WTC11 (cell line): ENCODE measurements at places on chromosomes 16 and 17. TPM values are rescaled to one million over a fixed set of nuclear protein-coding genes. Genes with fewer than 3 reads are reported as not detected.

The KCNJ12 gene
- total RNA-seq: 2.2 to 2.3 TPM (median 2.3 TPM) in 3 replicates

The SEZ6L2 gene
- 58.2 to 68.5 TPM (median 64.2 TPM) in 3 replicates for total RNA-seq

GRCh38 chr17:69373069-69373468 lies 41.4 kb upstream of the MAP2K6 start:
- no peak for DNase-seq

DNA sequence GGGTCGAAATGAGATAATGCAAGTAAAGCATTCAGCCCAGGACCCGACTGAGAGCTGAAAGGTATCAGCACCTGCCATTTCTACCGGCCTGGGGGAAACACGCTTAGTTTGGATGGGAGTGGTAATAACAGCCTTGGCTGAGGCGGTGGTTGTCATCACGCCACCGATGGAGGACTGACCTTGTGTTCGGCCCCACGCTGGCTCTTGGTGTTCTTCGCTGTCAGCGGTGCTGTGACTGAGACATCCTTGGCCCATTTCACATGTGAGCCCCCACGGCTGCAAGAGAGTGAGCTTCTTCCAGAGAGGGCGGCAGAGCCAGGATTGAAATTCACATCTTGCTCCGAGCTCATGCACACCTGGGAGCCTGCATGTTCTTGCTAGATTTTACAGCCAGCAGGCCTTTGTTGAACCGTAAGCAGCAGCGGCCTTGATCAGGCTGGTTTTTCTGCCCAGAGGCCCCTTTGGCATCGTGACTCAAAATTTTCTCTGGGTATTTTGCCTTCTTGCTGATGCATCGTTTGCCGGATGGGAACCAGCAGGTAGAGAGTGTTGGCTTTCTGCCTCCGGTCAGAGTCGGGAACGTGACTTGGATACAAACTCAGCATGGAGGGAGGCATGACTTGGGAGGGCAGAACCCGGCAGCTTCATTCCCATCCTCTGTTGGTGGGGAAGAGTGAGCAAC lies 341.5 kb downstream of the SNX29 start:
- no peak for DNase-seq

The UTS2R gene
- 0.46 to 0.76 TPM (median 0.53 TPM) in 3 replicates for total RNA-seq

GRCh38 chr16:77062878-77063675 lies 127.9 kb upstream of the MON1B start:
- DNase-seq: no peak

The PPY gene
- total RNA-seq: not detected in 3 replicates

The AARS1 gene
- total RNA-seq: 174 to 214 TPM (median 174 TPM) in 3 replicates

- no peak for DNase-seq
Observed at GRCh38 chr16:68416057-68417046, 32.0 kb downstream of the SMPD3 start.

DNA sequence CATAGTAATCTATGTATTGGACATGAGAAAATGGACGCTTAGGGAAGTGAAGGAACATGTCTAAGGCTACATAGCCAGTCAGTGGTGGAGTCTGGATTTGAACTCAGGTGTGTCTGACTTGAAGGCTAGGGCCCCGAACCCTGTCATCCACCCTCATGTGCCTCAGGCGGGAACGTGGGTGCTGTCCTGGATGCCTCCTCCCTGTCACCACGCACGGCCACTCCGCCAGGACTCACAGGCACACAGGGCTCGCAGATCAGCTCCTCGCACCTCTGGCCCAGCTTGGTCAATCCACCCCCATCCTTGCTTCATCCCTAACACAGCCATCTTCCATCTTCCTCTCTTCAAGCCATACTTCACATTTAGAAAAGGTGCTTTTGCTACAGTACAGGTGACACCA lies 154.7 kb downstream of the KCNJ12 start:
- DNase-seq: no peak

The ABCC1 gene
- 61.9 to 64.9 TPM (median 63.9 TPM) in 3 replicates for total RNA-seq

GRCh38 chr16:77882358-77882757 lies 94.0 kb downstream of the VAT1L start:
- no peak for DNase-seq

The OXLD1 gene
- total RNA-seq: 47.0 to 49.6 TPM (median 48.1 TPM) in 3 replicates

DNA sequence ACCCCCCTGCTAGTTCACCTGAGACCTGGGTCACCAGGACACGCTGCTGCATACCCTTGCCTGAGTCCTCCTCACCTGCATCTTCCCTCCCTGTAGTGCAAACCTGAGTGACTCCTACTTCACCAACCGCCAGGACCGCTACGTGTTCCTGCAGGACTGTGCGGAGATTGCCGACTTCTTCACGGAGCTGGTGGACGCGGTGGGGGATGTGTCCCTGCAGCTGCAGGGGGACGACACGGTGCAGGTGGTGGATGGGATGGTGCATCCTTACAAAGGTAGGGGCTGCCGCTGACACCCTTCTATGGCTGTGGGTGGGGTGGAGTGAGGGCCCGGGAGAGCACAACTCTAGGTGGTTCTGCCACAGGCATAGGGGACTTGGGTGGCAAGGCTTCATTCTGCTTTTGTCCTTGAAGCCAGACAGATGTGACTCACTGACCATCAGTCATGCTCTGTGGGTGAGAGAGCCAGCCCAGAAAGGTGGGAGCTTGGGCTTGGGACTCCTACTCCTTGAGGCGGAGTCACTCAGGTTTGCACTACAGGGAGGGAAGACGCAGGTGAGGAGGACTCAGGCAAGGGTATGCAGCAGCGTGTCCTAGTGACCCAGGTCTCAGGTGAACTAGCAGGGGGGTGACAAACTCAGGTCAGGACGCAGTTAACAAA lies 22.3 kb downstream of the PGS1 start:
- DNase-seq: no peak

GRCh38 chr16:66441586-66442375 lies 14.7 kb downstream of the BEAN1 start:
- DNase-seq: no peak

GRCh38 chr16:73149334-73149733 lies 101.4 kb upstream of the ZFHX3 start:
- no peak for DNase-seq

The CCL3 gene
- total RNA-seq: 0.44 to 0.72 TPM (median 0.55 TPM) in 3 replicates

DNA sequence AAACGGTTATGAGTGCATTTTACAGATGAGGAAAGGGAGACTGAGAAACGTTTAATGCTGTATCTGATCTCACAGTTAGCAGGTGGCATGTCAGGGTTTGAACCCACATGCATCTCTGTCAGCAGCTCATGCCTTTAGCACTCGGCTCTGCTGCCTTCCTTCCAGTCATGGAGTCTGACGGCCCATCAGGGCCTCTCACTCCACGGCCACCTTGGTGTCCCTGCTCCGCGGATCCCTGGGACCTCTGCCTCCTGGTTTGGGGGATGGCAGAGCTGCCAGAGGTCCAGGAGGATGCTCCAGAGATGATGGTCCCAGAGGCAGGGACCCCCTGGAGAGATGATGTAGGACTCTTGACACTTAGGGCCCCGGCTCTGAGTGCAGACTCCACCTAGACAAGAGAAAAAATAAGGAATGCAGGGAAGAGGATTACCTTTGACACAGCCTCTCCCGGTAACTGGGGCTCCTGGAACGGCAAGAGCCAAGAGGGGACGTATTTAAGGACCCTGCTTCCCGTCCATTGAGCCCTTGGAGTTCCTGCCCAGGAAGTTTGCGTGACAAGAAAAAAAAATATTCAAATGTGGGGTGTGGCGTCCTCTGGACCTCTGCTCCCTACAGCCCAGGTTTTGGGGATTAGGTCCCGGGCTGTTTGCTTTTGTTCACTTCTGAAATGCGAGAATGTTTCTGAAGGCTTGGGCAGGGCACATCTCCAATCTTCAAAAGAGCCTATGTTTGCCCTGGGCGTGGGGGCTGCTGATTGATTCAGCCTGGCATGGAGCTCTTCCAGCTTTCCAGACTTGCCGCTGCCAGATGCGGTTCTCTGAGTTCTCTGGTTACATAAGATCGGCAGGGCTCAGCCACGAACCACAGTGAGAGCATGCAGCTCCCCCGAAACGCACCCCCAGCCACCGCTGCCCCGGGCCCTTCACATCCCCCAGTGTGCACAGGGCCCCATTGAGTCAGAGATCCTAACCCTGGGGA lies at the start of gene ALDH3A1:
Gene ALDH3A1, minus strand, starts transcription at position 470 of the 978 bp plus-strand sequence. CDS start 3,169 bp downstream, outside the sequence.
- no peak for DNase-seq

GRCh38 chr17:29977836-29978235 lies 36.4 kb downstream of the EFCAB5 start:
- DNase-seq: no peak

The SOX15 gene
- 15.2 to 19.9 TPM (median 17.5 TPM) in 3 replicates for total RNA-seq

The TNFSF13 gene
- 2.2 to 3.2 TPM (median 2.9 TPM) in 3 replicates for total RNA-seq

GRCh38 chr17:34652021-34652555 lies 72.7 kb downstream of the TMEM132E start:
- DNase-seq: no peak

The ADAD2 gene
- 0.71 to 1.6 TPM (median 1.4 TPM) in 3 replicates for total RNA-seq

The KRT40 gene
- not detected in 3 replicates for total RNA-seq

The SPATA22 gene
- total RNA-seq: not detected in 3 replicates

The FKBP10 gene
- total RNA-seq: 227 to 243 TPM (median 232 TPM) in 3 replicates

DNA sequence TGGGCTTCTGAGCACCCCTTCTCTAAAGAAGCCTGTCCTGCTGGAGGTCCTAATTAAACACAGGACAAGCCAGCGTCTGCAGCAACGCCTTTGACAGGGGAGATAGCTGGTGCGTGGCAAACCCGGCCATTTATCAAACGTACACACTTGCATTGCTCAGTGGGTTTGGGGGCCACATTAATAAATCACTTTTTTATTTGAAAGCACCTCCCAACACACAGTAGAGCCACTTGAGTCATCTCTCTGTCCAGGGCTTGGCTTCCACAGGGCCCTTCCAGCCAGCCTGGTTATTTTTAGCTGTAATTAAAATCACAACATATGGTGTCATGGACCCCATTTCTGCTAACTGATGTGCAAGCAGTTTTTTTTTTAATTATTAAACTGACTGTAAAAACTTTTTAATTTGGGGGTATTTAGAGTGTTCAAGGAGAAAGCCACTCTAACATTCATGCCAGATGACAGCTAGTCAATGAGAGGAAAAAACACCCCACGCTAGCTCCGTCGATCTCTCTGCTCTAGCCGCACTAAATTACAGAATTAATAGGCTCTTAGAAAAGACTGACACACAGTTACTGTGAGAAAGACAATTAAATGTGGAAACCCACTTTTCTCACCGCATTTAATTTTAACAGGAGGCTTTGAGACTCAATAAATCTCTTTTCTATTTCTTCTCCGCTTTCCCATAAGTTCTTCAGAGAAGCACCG lies 201.0 kb upstream of the WSCD1 start:
- DNase-seq: no peak

DNA sequence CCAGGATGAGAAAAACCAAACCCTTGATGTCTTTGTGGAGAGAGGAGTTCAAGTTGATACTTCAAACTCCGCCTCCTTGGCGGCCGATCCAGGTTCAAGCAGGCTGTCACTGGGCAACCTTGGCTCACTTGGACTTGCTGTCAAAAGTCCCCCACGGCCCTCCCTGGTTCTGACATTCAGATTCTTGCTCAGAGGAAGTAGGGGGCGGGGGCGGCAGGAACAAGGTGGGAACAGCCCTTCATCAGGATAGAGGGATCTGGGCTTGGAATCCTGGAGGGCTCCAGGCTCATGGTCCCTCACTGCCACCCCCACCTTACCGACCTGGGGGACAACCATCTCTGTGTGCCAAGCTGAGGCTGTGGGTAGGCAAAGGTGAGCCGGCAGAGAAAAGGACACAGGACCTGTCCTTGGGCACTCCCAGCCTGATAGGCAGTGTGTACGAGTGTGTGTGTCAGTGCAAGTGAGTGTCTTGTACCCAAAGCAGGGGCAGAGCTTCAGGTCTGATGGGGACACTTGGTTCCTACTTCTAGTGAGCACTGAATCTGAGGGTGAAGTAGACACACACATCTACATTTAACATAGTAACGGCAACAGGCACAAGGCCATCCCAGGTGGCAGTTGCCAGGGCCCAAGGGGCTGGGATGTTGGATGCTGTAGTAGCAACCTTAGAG lies 6.6 kb upstream of the TSPOAP1 start:
- DNase-seq: peak; percentile 8

The KRT31 gene
- total RNA-seq: not detected in 3 replicates

DNA sequence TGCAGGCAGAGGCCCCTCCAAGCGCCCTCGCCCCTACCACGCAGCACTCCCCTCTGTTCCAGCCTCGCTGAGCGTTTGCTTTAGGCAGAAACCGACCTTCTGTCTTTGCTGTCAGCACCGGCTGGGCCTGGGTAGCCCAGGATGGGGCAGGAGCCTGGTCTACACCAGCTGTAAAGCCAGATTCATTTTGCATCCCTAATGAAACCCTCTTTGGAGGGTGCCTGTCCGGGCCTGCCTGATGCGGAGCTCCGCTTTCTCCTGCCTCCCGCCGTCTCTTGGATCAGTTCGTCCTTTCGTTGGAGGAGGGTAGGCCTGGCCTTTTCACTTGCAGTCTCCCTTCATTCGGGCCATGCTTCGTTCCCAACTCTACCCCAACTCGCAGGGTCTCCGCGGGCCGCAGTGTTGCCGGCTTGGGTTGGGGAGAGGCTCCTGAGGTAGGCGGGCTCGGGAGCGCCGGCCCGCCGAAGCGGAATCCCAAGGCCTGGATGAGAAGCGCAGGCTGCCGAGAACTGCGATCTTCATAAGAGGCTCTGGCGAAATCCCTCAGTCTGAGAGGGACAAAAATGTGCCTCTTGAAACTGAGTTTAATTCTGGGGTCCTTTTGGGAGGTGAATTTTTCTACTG lies 4.8 kb upstream of the HOXB8 start:
- no peak for DNase-seq

- no peak for DNase-seq
Observed at GRCh38 chr17:28954886-28955285, 3.6 kb upstream of the PHF12 start.

The HBA1 gene
- total RNA-seq: 2.1 to 3.4 TPM (median 3.1 TPM) in 3 replicates

The FGF11 gene
- 19.8 to 29.1 TPM (median 28.0 TPM) in 3 replicates for total RNA-seq

DNA sequence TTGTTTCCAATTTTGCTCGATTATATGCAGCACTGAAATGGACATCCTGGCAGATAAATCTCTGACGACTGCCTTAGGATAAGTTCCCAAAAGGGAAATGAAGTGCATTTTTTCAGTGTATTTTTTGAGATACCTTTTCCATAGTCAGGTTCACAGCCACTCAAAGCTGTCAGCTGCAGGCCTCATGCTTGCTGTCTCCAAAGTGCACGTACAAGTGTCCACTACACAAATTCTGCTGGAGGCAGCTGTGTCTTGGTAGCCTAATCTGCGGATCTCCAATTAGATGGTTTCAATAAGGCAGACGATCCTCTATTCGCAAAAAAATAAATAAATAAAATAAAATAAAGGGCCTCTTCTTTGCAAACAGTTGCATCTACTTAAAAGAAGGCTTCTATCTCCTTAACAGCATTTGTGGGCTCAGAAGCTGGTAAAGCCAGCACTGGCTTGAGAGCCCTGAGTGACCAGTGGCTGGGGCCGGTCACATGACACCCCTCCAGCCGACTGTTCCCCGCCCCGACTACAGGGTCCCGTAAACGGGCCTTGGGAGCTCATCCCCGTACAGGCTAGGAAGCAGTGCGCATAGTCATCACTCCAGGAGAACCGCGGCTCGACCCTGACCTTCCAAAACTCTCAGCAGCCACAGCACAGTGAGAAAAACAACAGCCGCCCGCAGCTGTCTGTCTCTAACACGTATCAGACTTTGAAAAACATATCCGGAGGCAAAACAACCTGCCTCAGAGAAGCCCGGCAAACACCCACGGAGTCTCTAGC lies 18.8 kb downstream of the RPH3AL start:
- peak; percentile 53 for DNase-seq

- DNase-seq: no peak
Observed at GRCh38 chr16:53826658-53827057, 122.7 kb downstream of the FTO start.

DNA sequence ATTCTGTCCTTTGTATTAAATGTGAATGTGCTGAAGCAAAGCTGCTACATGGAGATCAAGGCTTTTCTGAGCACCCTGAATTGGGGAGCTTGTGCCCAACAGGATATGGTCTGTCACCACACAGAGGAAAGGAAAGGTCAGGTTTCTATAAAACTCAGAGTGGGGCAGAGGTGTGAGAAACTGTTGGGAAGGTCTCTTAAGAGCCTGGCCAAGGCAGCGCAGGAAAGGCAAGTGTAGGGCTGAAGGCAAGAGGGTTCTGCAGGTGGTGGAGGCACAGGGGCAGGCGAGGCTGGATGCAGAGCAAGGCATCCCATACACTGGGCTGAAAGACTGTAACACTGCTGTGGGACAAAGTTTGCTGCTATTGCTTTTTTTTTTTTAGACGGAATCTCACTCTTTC lies 8.1 kb downstream of the COX6A2 start:
- DNase-seq: no peak
